Stimulated activated CD8-positive, alpha-beta memory T cell treated with anti-CD3 and anti-CD28 coated beads, Interleukin-4, amount 100 ng/mL, for 1 hour (primary cell): ENCODE measurements at places on chromosomes 12 and 14.

DNA sequence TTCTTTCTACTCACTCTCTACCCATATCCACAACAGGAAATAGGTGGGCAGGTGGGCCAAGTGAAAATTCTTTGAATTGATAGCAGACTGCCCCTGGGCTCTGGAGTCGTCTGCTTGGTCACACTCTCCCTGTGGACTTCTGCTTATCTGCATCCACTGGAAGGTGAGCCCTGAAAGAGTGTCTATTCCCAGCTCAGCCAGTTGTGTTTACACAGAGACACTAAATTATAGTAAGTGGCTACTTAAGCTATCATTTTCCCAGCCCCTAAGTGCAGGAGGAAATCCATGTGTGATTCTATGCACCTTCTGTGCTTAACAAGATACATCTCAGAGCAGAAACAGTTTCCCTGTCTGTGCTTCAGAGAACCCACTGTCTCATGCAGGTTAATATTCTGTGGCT lies 338.4 kb downstream of the FUT8 start:
- no peak for DNase-seq

DNA sequence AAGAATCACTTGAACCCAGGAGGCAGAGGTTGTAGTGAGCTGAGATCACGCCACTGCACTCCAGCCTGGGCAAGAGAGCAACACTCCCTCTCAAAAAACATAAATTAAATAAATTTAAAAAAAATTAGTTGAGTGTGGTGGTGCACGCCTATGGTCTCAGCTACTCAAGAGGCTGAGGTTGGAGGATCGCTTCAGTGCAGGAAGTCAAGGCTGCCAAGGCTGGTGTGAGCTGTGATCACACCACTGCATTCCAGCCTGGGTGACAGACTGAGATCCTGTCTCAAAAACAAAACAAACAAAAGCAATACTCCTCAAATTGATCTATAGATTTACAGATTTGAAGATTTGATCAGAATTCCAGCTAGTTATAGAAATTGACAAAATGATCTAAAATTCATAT lies 92.7 kb upstream of the RESF1 start:
- DNase-seq = no peak

DNA sequence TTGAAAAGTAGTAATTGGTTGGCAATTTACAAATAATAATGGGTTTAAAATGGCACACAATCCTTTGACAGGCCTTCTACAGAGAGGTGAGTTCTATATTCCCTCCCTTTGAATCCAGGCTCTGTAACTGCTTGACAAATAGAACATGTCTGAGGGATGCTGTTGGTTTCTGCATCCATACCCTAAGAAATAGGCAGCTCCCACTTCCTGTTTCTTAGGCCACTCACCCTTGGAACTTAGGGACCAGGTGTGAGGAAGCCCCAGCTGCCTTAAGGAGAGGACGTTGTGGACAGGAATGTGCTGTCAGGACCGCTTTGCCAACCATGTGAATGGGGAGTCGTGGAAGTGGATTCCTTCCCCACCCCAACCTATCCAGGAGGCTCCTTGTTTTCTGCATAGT lies 59.4 kb downstream of the LMNTD1 start:
- no peak for DNase-seq

DNA sequence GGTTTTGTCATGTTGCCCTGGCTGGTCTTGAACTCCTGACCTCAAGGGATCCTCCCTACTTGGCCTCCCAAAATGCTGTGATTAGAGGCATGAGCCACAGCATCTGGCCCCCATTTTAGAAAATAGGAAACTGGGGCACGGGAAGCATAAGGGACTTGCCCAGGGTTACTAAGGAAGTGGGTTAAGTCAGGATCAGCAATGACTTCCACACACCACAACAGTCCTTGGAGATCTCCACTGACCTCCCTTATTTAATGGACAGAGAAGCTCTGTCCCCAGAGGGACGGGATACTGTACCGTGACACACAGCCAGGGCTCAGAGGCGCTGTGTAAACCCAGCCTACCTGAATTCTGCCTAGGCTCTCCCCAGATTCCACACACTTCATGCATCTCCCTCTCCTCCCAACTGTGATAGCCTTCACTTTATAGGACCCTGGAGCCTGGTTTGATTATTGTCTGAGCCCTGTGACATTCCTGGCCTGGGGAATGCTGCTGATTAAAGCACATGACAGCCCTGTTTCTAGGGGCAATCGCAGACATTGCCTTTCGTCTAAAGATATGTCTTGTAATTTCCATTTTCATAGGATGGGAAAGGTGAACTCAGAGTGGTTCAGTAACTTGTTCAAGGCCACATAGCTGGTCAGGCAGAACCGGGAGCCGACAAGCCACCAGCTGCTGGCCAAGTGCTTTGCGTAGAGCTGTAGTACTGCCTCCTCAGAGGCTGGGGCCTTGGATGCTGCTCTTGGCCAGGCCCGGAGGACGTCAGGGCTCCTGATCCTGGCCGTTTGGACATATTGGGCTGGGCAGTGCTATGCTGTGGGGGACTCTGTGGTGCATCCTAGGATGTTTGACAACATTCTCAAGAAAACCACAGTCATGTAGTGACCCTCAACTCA lies 20.8 kb downstream of the SERPINA1 start:
- no peak for DNase-seq

DNA sequence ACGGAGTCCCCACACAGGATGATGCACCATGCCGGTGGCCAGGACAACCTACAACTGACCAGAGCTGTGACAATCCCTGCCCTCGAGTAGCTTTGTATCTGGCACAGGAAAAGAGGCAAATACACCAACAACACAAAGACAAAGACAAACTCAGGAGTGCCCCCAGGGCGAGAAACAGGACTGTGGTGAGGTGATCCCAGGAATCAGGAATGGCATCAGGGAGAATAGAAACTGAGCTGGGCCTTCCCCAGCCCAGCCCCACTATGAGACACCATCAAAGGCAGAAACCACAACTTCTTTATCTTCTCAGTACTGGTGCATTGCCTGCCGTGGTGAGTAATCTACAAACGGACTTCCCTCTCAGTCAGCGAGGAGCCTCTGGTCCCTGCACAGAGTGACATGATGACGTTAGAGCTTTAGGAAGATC lies 157.7 kb downstream of the TTC7B start:
- DNase-seq = no peak

GRCh38 chr14:39434401-39434800 lies 2.2 kb upstream of the FBXO33 start:
- DNase-seq = no peak

DNA sequence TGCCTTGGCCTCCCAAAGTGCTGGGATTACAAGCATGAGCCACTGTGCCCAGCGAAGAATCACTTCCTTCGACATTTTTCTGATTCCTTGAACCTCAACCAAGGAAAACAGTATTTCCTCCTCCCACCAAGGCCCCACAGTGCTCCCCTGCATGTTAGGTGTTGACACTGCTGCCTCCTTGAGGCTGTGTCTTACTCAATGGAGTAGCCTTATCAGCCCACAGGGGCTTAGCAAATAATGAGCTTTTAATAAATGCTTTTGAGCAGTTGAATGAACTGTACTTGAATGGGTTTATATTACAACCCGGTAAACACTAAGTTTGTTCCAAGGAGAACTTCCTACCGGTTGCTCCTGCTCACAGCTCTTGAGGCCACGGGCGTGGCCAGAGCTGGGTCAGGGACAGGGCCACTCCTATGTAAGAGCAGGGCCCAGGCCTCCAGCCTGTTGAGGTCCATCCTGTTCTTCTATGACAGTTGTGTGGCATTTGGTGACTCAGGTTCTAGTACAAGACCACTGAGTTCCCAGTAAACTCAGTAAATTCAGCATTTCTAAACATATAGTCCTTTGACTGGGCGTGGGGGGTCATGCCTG lies 36.8 kb upstream of the TUBA1A start:
- no peak for DNase-seq

GRCh38 chr12:43293396-43293795 lies 258.6 kb downstream of the ADAMTS20 start:
- no peak for DNase-seq

GRCh38 chr14:50092006-50092555 lies 24.3 kb downstream of the VCPKMT start:
- no peak for DNase-seq

DNA sequence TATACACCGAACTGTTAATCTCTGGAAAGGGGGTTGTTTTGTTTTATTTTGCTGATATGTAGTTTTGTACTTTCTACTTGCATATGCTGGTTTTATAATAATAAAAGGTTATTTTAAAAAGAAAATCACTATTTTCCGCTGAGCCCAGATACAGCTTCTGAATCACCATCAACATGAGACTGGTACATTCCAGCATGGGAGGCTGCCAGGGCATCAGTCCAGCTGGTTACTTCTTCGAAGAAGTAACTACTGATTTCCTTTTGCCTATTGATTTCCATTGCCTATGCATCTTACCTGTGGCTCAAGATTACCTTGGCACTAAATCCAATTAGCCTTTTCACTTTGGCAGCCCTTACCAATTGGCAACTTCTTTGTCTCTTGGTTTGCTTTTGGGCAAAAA lies 11.7 kb upstream of the OSBPL8 start:
- DNase-seq = no peak

- no peak for DNase-seq
These were observed 262.0 kb downstream of the MED13L start for GRCh38 chr12:116015525-116015924.

DNA sequence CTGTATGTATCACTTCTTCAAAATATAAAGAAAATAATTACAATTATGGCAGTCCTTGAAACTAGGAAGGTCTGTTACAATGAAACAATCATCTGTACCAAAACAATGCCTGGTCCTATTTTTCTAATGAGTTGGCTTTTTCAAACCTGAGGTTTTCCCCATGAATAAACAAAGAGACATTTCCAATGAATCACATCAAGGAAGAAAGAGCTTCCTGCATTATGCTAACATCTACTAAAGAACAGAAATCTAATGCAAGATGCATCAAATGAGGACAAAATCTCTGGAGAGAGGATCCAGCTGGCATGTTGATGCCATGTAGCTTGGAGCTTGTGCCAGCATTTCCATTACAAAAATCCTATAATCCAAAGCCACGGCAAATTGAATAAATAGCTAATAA lies 29.3 kb downstream of the NIN start:
- DNase-seq = no peak

GRCh38 chr12:32891526-32891925 lies 5.1 kb downstream of the PKP2 start:
- no peak for DNase-seq

DNA sequence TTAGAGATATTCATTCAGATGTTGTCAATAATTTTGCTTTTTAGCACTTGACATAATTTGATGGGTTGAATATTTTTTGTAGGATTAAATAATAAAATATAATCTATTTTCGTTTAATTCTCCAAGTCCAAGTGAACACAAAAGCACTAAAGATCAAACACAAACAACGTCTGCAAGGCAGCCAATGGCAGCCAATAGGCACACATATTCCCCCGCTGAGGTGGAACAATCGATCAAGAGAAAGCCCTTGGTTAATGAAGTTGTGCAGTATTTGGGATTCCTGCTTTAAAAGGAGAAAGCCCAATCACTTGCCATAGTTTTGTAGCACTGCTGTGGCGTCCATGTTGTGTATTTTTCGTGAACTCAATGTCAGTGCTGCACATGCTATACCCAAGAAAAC lies 1.5 kb downstream of the DHRS7 start:
- no peak for DNase-seq

GRCh38 chr12:45622210-45622937 lies 107.1 kb upstream of the ARID2 start:
- DNase-seq = no peak

- DNase-seq = no peak
These were observed 3.6 kb upstream of the FOXG1 start for GRCh38 chr14:28762955-28763326.

GRCh38 chr14:96064866-96065265 lies 25.7 kb downstream of the C14orf132 start:
- DNase-seq = no peak

DNA sequence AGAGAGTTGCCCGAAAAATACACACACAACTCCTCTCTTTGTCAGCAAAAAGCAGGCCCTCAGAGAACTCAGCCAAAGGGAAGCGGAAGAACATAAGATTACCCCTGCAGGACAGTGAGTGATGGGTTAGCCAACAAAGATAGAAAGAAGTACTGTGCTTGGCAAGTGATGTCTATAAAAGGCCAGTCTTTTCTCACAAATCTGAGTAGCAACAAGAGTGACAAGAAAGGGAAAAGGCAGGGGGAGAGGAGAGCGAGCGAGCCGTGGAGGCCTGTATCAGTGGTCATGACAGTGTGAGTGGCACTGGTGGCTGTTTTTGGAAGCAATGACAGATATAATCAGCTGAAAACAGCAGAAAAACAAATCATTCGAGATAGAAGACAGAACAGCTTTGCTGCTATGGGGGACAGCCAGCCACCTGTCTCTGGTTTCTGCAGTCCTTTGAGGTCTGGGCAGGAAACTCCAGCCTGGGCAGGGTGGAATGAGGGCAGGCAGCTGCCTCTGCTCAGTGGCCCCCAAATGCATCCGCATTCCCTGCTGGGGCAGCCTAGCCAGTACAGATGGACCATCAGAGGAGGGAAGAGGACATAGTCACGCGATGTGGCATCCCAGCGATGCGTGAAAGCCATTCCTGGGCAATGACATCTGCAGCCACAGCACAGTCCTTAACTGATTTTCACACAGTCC lies 74.7 kb downstream of the TRIM9 start:
- no peak for DNase-seq

- DNase-seq = no peak
These were observed 16.1 kb downstream of the RASSF9 start for GRCh38 chr12:85820101-85820500.

DNA sequence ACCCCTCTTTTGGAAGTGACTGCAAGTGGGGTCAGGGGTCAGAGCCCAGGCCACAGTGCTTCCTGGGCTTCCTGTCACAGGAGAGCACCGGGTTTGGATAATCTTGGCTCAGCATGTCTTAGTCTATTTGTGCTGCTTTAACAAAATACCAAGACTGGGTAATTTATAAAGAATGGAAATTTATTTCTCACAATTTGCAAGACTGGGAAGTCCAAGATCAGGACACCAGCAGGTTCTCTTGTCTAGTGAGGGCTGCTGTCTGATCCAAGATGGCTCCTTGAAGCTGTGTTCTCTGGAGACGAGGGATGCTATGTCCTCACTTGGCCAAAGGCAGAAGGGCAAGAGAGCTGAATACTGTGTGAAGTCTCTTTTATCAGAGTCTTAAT lies 74.1 kb downstream of the RIN3 start:
- no peak for DNase-seq

- DNase-seq = no peak
These were observed 142.0 kb downstream of the DUSP6 start for GRCh38 chr12:89210277-89210676.

GRCh38 chr14:62662811-62663455 lies 382.3 kb downstream of the KCNH5 start:
- no peak for DNase-seq

DNA sequence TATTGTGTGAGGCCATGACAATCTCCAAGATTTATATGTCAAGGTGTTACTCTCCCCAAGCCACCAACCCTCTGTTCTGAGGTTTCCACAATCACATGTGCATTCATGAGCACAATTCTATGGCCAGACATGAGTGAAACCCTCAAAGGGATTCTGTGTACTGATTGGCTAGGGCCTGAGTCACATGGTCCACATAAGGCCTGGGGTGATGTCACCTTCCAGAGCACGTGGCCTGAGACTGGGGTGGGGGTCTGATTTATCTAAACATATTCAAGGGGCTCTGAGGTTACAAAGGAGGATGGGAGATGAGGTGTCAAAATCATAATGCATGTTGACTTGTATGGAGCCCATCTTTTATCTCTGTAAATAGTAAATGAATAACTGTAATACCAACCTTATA lies 1369.9 kb upstream of the TMEM132C start:
- DNase-seq = no peak
